Hypothalamus (tissue), 51 donors: ENCODE measurements at places on chromosomes 6 and 20.

GRCh38 chr20:58053391-58054055 is 174.9 kb downstream of the ANKRD60 start:
- DNase-seq, result no peak

DNA sequence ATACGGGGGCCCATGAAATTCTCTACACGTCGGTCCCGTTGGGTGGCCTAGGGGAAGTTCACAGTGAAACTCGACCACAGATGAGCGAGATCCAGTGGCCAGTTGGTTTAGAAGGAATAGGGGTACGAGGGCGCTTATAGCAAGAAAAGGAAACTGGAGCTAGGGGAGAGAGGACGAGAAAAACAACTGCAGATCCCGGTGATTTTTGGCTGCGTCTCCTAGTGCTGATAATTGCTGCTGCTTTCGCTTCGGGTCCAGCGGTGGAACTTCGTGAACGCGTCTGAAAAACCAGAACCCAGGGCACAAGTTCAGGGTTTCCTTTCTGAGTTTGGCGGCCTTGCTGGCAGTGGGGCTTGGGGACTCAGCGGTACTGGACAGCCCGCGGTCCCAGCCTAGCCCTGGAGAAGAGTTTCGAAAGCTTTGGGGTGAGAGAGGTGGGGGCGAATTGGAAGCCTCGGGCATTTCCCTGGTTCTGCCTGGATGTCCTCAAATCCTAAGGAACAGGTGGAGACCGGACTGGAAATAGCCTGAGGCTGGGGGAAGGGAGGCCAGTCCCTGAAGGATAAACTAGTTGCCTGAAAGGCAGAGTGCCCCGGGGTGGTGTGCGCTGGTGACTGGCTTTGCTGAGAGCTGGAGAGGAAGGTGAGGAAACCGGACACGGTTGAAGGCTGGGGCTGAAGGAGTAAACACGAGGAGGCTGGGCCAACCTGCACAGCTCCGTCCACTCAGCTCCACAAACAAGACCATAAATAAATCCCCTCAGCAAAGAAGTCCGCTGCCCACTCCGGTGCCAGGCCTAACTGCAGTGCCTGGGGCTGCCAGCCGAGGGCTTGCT is 793 bp downstream of the GMPR start:
- DNase-seq, result peak; percentile 61

DNA sequence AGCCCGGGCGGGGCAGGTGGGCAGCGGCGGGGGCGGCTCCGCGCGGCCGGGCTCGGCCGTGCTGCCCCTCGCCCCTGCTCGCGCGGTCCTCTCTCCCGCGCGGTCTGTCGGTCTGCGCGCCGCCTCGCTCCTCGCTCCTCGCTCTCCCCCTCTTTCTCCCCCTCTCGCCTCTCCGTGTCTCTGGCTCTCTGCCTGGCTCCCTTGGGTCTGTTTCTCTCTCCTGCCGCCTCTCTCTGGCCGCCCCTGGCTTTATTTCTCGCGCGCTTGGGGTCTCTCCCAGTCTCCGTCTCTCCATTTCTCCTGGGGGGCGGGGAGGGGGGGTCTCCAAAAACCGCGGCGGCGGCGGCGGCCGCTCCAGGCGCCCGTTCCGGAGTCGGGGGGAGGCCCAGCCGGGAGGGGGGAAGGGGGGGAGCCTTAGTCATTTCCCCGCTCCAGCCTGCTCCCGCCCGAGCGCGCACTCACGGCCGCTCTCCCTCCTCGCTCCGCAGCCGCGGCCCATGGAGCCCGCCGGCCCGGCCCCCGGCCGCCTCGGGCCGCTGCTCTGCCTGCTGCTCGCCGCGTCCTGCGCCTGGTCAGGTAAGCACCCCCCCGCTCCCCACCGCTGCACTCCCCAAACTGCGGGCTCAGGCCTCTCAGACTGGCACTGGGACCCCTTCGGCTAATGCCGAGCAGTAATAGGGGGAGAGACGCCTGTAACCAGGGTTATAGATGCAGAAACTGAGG is at the start of gene SIRPA:
Gene SIRPA, plus strand, starts transcription at position 457 of the 723 bp plus-strand sequence. Its CDS starts 41 bp downstream, at position 498.
- peak; percentile 59 for DNase-seq

GRCh38 chr20:14055127-14055742 is 59.9 kb downstream of the MACROD2 start:
- no peak for DNase-seq

DNA sequence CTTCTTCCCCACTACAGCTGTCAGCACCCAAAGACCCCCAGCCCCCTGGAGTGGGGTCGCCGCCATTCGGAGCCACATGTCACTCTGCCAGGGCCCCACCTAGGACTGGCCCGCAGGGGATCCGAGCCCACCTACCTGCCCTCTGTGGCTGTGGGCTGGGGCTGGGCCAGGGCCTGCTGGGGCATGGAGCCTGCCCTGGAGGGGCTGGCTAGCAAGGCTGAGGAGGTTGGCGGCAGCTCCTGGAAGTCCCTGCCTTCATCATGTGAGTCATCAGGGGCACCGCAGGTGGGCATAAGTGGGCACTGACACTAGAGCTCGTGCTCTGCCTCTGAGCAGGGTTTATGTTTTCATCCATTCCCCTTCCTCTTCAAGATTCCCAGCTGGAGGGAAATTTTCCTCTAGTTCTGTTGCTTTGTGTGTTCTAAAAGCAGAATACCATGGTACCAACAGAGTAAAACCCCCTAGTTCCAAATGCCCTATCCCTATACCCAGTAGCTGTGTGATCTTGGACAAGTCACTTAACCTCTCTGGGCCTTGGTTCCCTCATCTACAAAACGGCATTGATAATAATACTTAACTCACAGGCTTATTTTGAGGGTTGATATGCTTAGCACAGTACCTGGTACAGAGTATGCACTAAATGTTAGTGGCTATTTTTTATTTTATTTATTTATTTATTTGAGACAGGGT is 8.7 kb upstream of the FANCE start:
- DNase-seq, result no peak

- DNase-seq, result no peak
Measured at GRCh38 chr6:53989504-53989903, 121.7 kb upstream of the MLIP start.

DNA sequence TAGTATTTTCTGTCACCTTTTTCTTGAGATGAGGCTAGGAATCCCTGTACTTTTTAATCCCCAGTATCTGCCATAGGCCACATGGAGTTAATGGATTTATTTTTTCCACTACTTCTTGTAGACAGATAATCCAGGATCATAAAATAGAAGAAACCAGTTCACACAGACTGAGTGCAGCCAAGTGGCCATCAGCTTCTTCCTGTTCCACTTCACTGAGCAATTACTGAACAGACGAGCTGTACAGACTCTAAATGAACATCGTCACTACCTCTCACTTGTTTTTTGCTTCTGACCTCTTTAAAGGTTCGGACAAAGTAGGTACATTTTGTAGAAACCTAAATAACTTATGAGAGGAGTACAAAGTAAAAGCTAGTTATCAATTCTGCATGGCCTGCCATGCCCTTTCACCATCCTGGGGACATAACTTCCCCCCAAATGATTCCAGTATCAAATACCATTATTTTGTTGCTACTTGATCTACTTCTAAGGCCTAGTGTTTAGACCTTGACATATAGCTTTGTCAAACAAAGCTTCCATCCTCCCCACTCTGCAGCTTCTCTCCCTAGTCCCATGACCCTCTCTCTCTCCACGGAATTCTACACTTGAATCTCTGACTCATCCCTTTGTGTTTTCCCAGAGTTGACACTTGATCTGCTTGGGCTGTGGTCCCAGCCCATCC is 34.4 kb upstream of the ARHGAP18 start:
- no peak for DNase-seq

- DNase-seq, result no peak
Measured at GRCh38 chr6:110055387-110055735, 77.2 kb downstream of the GPR6 start.

- no peak for DNase-seq
Measured at GRCh38 chr6:7878401-7878964, 32.1 kb downstream of the TXNDC5 start.

DNA sequence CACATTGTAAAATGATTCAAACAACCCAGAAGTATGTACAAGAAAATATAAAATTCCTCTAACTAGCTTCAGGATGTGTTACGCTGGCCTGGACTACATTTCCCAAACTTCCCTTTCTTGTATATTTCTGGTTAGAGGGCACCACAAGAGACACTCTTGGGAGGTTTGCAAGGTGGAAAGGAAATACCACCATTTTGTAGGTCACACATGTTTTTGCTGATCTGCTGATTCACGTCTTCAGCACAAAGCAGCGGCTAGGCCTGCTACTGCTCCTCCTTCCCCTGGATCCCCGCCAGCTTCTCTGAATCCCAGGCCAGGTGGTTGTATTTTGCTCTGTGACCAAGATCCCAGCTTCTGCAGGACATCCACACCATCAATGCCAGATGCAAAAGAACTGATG is 104.2 kb downstream of the AGPAT4 start:
- no peak for DNase-seq

- DNase-seq, result no peak
Measured at GRCh38 chr6:32945953-32946352, 5.1 kb upstream of the HLA-DMB start.

GRCh38 chr20:63408684-63409046 is 47.5 kb upstream of the CHRNA4 start:
- no peak for DNase-seq

GRCh38 chr6:152273002-152273401 is 364.2 kb downstream of the SYNE1 start:
- no peak for DNase-seq

DNA sequence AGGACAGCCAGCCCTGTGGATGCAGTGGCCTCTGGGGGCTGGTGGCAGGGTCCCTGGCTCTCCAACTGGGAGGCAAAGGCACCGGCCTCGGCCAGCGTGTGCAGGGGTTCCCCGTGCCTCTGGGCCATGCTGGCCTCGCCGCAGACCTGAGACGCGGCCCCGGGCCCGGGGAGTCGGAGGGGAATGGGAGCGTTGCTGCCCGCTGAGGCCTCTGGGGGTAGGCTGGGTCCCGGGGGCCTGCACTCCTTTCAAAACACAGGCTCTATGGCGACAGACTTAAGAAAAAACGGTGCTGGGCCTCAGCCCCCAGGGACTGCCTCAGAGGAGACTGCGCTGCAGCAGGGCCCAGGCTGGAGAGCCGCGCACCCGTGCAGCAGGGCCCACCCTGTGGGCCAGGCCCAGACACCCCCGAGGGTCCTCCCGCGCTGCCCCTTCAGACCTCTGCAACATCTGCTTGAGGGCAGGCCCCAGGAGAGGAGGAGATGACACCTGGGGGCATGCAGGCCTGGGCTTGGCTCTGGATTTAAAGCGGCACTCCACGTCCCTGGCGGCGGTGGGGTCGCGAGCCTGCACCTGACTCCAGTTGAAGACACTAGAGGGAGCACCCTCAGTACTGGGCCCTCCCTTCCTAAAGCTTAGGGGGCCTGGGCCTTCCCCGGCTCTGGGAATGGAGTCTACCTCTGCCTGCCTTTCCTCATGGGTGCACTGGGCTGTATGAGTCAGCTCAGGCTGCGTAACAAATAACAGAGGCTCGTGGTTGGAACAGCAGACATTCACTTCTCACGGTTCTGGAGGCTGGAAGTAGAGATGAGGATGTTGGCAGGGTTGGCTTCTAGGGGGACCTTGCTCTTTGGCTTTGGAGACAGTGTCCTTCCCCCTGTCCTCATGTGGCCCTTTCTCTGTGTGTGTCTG is 117.4 kb upstream of the RPS6KA2 start:
- no peak for DNase-seq

DNA sequence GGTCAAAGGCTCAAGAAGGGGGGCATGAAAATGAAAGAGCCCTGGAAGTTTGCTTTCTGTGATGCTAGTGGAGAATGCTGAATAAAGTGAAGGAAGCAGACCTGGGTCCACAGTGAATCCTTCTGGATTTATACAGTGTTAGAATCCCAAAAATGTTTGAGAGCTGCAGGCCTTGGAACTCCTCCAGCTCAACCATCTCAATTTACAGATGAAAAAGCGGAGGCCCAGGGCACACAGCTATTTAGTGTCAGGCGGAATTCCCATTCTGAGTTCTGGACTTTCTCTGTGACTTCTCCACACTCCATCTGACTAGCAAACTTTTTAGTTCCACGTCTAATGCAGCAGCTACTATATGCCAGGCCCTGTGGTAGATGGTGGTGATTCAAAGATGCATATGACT is 1.5 kb upstream of the PRSS35 start:
- no peak for DNase-seq

DNA sequence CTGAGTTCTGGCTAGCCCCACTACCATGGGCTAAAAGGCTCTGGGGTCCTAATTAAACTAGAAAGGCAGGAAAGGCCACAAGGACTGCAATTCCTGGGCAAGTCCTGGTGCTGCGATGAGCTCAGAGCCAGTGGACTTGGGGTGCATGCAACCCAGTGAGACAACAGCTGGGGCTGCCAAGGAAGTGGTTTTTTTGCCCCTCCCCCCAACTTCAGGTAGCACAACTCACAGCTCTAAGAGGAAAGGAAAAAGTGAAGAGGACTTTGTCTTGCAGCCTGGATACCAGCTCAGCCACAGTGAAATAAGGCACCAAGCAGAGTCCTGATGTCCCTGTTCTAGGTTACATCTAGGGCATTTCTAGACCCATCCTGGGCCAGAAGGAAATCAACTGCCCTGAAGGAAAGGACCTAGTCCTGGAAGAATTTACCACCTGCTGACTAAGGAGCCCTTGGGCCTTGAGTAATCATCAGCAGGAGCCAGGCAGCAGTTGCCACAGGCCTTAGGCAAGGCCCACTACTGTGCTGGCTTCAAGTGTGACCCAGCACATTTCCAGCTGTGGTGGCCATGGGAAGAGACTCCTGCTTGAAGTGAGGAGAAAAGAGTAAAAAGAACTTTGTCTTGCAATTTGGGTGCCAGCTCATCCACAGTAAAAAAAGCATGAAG is 358.4 kb downstream of the BTBD3 start:
- no peak for DNase-seq

- no peak for DNase-seq
Measured at GRCh38 chr20:610130-611046, at the start of gene TCF15. Gene TCF15, minus strand, starts transcription at chr20:610309. Its CDS starts 72 bp downstream, at chr20:610237.

DNA sequence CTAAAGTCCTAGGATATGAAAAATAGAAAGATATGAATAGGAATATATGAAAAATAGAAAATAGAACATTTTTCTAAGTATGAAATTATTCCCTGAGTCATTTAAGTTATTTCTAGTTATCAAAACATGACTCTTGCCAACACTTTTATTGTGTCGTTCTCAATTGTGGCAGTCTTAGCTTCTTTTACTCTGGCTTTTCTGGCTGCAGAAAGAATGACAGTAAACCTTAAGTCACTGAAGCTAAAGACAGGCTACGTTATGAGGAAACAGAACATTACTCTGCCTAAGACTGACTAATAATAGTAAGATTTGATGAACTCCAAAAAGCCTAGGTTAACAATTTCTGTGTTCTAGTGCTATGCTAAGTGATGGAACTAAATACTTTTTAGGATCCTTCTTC is 74.6 kb downstream of the AIG1 start:
- DNase-seq, result no peak

- no peak for DNase-seq
Measured at GRCh38 chr20:12030470-12030869, 112.8 kb downstream of the BTBD3 start.
